ENCODE measurements at places on chromosomes 11 and 22.

DNA sequence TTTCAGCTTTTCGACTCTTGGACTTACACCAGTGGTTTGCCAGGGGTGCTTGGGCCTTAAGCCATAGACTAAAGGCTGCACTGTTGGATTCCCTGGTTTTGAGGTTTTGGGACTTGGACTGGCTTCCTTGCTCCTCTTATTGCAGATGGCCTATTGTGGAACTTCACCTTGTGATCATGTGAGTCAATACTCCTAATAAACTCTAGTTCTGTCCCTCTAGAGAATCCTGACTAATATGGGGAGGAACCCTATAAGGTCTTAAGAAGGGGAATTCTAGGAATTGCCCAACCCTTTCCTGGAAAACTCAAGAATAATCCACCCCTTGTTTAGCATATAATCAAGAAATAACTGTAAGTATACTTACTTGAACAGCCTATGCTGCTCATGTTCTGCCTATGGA is 491.8 kb downstream of the TMEM135 start:
- no peak for DNase-seq

DNA sequence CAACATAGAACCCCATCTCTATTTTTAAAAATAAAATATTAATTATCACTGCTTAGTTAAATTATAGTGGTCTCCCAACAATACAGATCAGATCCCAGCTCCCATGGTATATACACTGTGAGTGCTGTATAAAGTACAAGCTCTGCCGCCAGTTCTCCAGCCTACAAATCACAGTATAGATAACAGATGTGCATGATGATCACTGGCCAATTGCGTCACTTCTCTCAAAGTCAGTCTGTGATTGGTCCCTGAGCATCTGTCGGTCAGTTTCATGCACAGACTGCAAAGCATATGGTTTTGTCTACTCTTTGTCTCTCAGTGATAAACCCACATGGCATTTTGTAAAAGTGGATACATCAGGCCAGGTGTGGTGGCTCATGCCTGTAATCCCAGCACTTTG is 15.7 kb downstream of the PPARA start:
- no peak for DNase-seq

- no peak for DNase-seq
Measured at GRCh38 chr11:28337701-28338100, 229.5 kb downstream of the METTL15 start.

GRCh38 chr11:104435494-104435893 is 271.5 kb upstream of the PDGFD start:
- DNase-seq, result no peak

DNA sequence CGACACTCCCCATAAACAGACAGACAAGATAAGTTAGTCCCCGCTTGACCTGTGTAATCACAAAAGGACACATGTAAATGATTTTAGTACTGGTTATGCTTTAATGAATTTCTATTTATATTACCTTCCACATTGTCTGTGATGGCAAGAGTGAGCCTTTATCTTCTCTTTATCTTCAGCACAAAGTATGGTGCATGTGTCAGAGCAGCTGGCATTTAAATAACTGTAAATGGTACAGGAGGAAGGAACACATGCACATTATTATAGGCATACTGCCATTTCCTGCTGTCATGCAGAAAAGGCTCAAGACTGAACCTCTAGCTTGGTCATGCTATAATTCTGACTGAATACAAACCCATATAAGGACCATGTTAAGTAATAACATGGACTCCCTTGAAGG is 1342.7 kb upstream of the TENM4 start:
- DNase-seq, result no peak

Data from activated T-cell treated with anti-CD3 and anti-CD28 coated beads, Interleukin-2, amount 50 U/mL, for 24 hours (primary cell).